Midbrain (tissue), 1 donor: ENCODE measurements at places on chromosomes 6 and 20.

GRCh38 chr6:150800674-150801314 is 64.7 kb upstream of the MTHFD1L start:
- DNase-seq = no peak

- peak; percentile 38 for DNase-seq
These were observed 46.0 kb upstream of the UST start for GRCh38 chr6:148700741-148701311.

- no peak for DNase-seq
These were observed 67.0 kb upstream of the FOXQ1 start for GRCh38 chr6:1244941-1245340.

DNA sequence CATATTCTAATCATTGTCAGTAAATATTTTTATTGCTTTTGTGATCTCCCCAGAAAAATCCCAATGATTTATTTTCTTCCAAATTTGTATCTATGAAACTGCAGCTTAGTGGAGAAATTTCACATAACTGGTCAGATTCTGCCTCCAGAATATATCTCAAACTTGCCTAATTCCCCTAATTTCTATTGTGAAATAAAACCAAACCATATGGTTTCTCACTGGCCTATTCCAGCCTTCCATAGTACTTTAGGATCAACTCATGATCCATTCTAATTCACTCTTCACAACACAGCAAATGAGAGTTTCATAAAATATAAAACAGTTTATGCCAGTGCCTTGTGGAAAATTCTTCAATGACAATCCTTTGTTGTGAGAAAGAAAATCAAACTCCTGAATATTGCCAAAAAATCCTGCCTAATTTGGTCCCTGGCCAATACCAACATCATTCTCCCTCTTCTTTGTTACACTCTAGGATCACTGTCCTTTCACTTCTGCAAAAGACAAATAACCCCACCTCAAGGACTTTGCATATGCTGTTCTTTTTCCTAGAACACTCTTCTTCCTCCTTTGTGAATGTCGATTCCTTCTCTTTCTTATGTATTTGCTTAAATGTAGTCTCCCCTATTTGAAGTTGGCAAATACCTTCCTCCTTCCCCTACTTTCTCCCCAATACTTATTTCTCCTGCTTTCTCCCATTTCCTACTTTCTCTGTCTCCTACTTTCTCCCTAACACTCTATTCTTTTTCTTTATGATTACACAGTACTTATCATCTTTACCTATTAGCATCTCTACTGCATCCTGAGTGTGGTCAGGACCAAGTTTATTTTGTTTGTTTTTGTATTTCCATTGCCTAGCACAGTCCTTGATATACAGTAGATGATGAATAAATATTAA is 587.5 kb downstream of the RFPL4B start:
- no peak for DNase-seq
